ENCODE measurements at places on chromosomes 6 and 20. TPM values are rescaled to one million over a fixed set of nuclear protein-coding genes. Genes with fewer than 3 reads are reported as not detected.

GRCh38 chr6:158624684-158625682 is 19.6 kb downstream of the DYNLT1 start:
- peak; percentile 42 for DNase-seq

- no peak for DNase-seq
Observed at GRCh38 chr6:37653933-37654565, 43.6 kb downstream of the MDGA1 start.

GRCh38 chr6:5119090-5119951 is 34.2 kb downstream of the PPP1R3G start:
- DNase-seq = no peak

DNA sequence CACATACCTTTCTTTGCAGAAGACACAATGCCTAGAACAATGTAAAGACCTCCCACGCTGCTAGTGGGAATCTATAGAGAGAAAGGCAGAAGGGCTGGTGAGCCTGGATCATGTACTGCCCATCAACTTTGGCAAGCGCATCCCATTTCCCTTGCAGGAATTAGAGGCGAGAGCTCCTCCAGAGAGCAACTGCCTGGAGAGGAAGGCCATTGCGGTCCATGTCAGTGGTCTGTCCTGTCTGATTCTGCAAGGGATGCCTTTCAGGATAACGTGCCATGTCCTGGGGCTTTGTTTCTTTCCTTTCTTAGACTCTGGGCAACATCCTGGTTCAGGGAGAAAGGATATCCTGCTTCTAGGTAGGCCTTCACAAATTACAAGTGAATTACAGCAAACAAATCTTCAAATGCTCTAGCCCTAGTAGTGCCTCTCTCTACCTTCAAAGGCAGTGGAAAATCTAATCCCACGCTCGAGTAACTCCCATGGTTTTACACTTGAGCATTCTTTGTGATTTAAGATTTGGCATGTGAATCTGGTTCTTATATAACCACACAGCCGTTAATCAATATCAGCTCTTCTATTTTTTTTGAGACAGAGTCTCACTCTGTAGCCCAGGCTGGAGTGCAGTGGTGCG is 38.5 kb downstream of the GCNT2 start:
- DNase-seq = no peak

- no peak for DNase-seq
Observed at GRCh38 chr20:35568645-35569044, 26.8 kb downstream of the ERGIC3 start.

DNA sequence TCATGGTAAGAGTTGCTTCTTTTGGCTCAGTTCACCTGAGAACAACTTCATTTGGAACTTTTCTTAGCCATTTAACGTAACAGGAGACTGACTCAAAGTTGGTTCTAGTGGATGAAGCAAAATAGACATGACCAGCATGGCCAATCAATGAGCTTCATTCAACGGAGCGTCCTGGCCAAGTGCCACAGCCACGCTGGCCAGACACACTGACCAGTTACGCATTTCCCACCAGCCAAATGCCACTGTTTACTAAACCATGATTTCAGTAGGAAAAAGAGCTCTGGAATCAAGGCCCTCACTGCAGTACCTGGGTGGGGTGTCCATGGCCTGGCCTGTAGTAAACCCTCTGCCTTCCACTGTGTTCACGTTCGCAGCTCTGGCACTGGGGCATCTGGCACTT is 80.4 kb downstream of the POPDC3 start:
- no peak for DNase-seq

DNA sequence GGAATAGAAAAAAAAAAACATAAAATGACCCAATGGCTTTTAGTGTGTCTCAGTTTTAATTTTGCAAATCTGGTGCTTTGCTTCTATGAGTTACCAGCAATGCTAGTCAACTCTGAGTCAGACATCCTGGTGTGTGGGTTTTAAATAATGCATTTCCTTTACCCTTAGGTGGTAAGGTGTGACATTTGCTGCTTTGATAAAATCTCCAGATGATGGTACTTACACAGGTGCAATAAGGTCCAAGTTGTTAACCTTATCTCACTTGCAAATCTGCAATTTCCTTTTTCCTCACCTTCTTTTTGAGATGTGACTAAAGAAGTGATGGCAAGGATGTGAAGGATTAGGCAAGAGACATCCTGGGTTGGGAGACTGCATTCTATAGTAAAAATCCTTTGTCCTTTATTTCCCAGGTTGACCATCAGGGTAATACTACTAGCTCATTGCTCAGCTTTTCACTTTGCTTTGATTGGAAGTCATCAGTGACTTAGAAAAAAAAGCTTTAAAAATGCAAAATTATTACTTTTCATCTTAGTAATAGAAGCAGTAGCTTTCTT is 818.5 kb upstream of the FLRT3 start:
- no peak for DNase-seq

GRCh38 chr6:90459225-90459758 is 127.6 kb downstream of the MAP3K7 start:
- DNase-seq = no peak

- DNase-seq = no peak
Observed at GRCh38 chr20:48275286-48276020, 490.2 kb upstream of the SULF2 start.

DNA sequence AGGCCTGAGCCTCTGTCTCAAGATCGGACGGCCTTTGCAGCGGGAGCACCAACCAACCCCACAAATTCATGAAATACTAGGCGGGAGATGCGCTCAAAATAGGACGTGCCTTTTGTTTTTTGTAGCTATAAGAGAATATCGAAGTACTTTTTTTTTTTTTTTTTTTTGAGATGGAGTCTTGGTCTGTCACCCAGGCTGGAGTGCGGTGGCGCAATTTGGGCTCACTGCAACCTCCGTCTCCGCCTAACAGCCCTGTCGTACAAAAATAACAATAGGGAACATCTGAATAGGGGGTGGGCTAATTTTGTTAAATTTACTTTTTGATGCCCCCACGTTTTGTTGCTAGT is 5.9 kb upstream of the TUBB2A start:
- no peak for DNase-seq

- DNase-seq = no peak
Observed at GRCh38 chr6:144159742-144160141, 9.4 kb downstream of the STX11 start.

GRCh38 chr6:150328744-150329405 is 39.9 kb upstream of the IYD start:
- DNase-seq = no peak

DNA sequence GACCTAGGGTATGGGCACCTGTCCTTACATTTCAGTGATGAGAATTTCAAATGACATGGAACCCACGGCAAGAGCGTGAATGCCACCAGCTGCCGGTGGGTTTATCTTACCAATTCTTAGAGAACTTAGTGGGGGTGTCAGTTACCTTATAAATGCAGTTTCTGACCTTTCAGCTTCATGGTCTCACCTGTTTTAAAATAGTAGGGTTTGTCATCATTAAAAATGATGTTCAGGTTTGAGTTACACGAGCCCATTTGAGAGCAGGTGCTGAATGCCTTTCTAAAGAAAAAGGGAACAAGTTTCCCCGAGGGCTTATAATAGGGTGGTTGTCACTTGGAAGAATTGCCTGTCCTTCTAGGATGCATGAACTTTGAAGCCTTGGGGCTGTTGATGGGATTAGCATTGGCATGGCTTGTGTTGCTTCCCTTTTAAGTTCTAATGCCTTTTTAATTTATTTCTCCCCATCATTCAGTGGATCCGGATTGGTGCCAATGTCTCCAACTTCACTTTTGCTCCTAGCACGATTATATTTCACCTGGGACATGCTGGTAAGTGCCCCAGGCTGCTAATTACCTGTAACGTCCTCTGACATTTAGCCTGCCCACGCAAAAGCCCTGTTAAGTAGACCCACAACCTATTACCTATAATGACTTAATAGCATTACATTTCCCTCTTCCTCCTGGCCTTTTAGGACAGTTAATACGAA is 27.9 kb downstream of the GHRH start:
- DNase-seq = no peak

GRCh38 chr6:29943053-29943966 is 978 bp downstream of the HLA-A start:
- DNase-seq = peak; percentile 77

GRCh38 chr20:20096421-20096820 is 44.1 kb downstream of the CFAP61 start:
- no peak for DNase-seq

GRCh38 chr20:44711237-44711636 is 3.9 kb upstream of the CCN5 start:
- peak; percentile 91 for DNase-seq

DNA sequence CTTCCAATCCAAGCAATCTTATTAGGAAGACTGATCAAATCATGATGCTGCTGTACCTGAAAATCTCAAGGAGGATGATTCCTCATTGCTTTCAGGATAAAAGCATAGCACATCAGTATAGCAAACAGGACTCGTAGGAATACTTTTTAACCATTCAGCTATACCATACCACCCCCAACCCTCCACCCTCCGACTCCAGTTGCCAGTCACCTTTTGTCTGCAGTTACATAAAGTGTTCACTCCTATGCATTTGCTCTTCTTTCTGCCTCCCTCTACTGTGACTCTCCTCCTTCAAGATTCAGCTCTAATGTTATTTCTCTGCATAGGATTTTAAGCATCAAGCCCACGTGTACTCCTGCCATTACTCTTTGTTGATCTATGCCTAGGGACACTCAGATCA is 124.7 kb upstream of the KCNQ5 start:
- DNase-seq = no peak

GRCh38 chr6:9921366-9921765 is 493.5 kb downstream of the TFAP2A start:
- no peak for DNase-seq

GRCh38 chr20:18822832-18823231 is 9.2 kb downstream of the SCP2D1 start:
- DNase-seq = no peak

- no peak for DNase-seq
Observed at GRCh38 chr20:40958598-40958997, 70.0 kb upstream of the TOP1 start.

DNA sequence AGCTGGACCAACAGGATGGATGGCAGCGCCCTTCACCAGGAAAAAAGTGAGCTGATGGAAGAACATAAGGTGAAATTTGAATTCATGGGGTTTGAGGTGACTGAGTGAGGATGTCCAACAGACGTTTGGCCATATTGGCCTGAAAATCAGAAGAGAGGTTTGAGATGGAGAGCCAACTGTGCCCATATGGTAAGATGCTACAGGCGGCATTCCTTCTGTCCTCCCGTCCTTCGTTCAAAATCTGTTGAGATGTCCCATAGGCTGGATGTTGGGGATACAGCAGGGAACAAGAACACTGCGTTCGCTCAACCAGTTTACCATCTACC is 468 bp upstream of the CMTR1 start:
- no peak for DNase-seq

DNA sequence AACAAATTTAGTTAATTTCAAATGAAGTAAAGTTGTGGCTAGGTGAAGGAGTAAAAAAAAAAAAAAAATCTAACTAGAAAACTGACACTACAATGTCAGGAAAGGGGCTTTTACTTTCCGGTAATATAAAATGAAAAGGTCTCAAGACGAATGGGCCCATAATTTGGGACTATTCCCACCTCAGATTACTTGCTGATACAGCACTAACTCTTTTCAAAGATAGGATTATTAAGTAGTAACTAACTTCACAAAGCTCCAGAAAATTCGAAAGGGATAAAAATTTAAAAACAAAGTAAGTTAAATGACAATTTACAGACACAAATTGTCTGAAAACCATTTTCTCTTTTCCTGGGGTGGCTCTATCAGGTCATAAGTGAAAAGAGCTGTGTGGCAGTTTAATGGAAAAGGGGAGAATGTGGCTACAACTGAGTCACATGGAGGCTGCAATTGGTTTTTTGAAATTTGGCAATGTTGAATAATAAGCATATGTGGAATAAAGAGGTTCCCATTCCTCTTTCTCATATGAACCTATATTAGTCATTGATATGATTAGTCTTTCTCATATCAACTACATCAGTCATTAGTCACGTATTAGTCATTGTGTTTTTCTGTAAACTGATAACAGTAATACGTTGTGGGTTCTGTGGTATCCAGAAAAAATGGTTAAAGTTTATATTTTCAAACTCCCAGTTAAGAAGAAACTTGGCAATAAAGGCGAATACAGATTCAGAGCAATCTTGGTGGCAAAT is 78.0 kb downstream of the RWDD2A start:
- DNase-seq = no peak

GRCh38 chr6:154590756-154591155 is 80.3 kb upstream of the CNKSR3 start:
- DNase-seq = no peak

The ADGRG6 gene
- polyA plus RNA-seq = 4.1 TPM

The TMEM244 gene
- polyA plus RNA-seq = not detected

The PTGIS gene
- polyA plus RNA-seq = 19.9 TPM

The RAET1L gene
- not detected for polyA plus RNA-seq

The GPLD1 gene
- 0.52 TPM for polyA plus RNA-seq

The XKR7 gene
- polyA plus RNA-seq = under 0.01 TPM

The LY6G5C gene
- polyA plus RNA-seq = 5.0 TPM

The KHDRBS2 gene
- not detected for polyA plus RNA-seq

The NTSR1 gene
- polyA plus RNA-seq = not detected

The HCRTR2 gene
- 0.16 TPM for polyA plus RNA-seq

The C20orf204 gene
- polyA plus RNA-seq = 0.36 TPM

The SAPCD1 gene
- 0.25 TPM for polyA plus RNA-seq

The CDH4 gene
- 0.32 TPM for polyA plus RNA-seq

The OR11A1 gene
- polyA plus RNA-seq = not detected

The PAX1 gene
- polyA plus RNA-seq = not detected

The RGS17 gene
- 0.07 TPM for polyA plus RNA-seq

The PGBD1 gene
- polyA plus RNA-seq = 2.3 TPM

The SLC52A3 gene
- 1.6 TPM for polyA plus RNA-seq

The OPRM1 gene
- polyA plus RNA-seq = not detected

The LTB gene
- polyA plus RNA-seq = 0.61 TPM

Measured in right cardiac atrium (tissue), 5 donors.